Activated gamma-delta T cell (primary cell): ENCODE measurements at places on chromosomes 12 and 14.

DNA sequence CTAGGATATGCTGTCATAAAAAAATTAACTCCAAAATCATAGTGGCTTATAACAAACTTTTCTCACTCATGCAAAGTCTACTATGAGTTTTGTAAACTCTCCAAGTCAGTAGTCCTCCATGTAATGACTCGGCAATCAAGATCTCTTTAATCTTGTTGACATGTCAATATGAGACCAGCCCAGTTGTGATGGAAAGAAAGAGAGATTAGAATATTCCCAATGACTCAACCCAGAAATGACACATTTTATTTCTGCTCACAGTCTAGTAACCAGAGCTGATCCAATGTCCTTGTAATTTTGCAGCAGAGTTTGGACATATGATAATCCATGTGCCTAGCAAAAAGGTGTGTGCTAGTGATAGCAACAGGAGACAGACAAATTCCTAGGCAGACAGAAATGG is 112.6 kb upstream of the CNTN1 start:
- no peak for DNase-seq

- DNase-seq = no peak
These were observed 438.3 kb upstream of the SEL1L start for GRCh38 chr14:81971911-81972310.

DNA sequence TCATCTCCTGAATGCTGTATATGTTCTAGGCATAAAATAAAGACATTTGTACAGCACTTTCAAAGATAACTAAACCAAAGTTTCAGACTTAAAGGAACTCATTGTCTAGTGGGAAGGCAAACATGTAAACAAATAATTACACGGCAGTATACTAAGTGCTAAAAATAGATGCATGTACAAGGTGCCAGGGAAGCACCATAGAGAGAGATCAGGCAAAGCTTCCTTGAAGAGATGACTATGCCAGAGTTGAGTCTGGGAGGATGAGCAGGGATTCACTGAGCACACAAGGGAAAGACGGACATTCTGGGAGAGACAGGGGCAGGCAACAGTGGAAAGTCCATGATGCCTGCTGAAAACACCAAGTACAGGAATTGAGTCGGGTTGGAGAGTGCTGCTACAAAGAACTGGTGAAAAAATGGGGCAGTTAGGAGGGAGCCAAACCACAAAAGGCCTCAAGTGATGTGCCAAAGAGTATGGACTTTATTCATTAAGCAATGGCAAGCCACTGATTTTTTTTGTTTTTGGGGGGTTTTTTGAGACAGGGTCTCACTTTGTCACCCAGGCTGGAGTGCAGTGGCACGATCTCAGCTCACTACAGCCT is 26.8 kb downstream of the ANKS1B start:
- DNase-seq = no peak

- no peak for DNase-seq
These were observed 163.4 kb upstream of the RTL1 start for GRCh38 chr14:101066826-101067510.

DNA sequence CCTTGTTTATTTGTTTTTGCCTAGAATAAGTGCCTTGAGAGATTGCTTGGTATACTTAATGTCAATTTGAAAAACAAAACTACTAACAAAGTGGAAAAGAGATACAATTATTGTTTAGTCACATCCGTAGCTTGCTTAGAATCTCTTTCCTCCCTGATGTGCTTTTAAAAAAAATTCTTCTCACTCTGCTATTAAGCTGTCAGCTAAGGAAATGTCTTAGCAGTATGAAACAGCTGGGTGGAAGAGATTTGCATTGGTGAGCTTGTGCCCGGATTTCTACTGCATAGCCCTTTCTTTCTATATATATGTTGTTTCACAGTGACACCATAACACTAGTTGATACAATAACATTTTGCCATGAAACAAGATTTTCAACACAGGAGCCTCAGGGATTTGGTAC is 229.4 kb upstream of the RGS6 start:
- no peak for DNase-seq

GRCh38 chr14:54728700-54729527 is 162.0 kb downstream of the SAMD4A start:
- no peak for DNase-seq

- no peak for DNase-seq
These were observed 13.5 kb upstream of the SCFD1 start for GRCh38 chr14:30608533-30609006.

DNA sequence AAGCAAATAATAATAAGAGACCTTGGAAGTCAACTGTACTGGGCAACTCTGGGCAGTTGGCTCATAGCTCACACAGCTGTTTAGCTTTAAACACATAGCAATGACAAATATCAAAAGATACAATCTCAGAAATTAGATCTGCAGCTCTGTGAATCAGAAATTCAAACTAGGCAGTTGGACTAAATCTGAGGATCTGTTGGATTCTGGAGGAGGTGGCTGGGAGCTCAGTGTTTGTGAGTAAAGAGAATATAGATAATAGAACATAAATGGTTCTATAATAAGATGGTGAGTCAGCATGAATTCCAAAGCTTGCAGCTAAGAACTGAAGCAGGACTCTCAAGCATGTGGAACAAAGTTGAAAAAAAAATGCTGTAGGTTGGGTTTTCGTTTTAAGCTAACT is 1949.4 kb upstream of the SEL1L start:
- no peak for DNase-seq

DNA sequence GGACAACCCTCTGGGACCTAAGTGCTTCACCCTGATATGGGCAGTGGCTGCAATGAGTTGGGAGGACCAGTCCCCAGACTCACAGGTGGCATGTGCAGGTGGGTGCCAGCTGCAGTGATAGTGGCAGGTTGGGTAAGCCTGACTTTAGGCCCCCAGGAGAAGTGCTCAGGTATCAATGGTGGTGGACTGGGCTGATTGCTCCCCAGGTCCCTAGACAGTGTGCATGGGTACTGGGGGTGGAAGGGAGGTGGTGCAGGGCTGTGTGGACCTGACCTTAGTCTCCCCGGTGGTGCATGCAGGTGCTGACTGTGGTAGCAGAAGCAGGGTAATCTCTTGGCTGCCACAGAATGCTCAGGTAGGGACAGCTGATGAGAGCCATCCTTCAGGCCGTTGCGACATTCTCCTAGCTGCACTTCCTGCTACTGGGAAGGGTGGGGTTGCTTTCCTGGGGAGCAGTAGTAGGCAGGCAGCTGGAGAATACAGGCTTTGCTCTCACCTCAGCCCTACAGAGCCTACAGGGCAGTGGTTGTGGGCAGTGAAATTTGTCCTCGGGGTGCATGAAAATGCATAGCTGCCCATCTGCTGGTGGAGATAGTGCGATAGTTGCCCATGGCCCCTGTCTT is 33.3 kb upstream of the CCND2 start:
- no peak for DNase-seq

GRCh38 chr12:25797386-25797785 is 161.1 kb upstream of the RASSF8 start:
- DNase-seq = no peak

- DNase-seq = no peak
These were observed 79.8 kb upstream of the FSCB start for GRCh38 chr14:44586910-44587309.

DNA sequence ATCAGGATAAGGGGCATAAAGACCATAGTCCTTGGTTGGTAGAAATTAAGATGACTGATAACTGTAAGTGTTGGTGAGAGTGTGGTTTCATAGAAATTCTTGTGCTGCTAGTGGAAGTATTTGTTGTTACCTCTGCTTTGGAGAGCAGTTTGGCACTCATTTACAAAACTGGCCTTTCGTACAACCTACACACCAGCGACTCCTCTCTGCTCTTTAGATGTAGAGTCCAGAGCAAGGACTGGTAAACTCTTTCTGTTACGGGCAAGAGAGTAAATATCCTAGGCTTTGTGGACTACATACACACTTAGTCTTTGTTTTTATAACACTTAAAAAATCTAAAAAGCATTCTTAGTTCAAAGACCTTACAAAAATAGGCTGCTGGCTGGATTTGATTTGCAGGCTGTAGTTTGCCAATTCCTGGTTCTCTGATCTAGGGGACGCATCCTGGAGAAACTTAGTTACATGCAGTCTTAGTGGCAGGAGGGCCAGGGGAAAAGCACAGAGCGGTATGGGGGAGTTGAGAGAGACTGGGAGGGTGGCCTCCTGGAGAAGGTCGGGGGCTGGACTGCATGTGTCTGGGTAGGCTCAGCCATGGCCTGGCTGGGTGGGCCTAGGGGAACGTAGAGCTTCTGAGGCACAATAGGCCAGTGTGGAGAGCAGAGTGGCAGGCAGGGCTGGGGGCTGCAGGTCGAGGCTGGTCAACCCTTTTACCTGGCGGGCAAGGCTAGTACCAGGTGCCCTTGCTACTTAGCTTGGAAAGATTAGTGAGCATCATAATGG is 55.3 kb upstream of the AMN start:
- DNase-seq = no peak

DNA sequence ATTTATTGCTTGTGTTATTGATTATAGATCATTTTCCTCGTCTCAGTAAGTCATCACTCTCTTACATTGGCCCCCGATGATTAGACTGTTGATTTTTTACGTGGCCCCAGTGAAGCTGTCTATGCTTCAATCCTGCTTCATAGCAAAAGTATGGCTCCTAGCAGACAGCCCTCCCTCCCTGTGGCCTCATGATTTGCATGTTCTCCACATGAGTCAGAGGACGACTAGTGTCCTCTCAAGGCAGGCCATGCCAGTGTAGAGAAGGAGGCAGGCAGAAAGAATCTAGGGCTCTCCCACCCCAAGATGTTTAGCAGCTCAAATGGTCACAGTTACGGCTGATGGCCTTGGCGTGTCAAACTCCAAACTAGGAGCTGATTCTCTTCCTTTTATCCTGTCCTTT is 59.6 kb downstream of the FIGNL2 start:
- DNase-seq = no peak

DNA sequence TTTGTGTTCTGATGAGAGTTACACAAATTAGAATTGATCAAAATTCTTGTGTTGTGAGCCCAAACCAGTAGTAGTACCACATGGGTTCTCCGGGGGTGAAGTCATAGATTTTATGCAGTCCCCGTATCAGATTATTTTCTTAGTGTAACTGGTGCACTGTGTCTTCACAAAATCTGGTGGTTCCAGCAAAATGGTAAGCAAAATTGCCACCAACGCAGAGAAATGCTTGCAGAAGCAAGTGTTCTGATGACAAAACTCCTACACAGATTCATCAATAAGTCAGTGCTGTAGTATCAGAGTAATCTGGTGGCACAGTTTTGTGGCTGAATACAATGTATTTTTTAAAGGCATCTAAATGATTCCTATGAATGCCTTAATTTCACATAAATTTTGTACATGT is 1.3 kb upstream of the CACNA2D4 start:
- no peak for DNase-seq

DNA sequence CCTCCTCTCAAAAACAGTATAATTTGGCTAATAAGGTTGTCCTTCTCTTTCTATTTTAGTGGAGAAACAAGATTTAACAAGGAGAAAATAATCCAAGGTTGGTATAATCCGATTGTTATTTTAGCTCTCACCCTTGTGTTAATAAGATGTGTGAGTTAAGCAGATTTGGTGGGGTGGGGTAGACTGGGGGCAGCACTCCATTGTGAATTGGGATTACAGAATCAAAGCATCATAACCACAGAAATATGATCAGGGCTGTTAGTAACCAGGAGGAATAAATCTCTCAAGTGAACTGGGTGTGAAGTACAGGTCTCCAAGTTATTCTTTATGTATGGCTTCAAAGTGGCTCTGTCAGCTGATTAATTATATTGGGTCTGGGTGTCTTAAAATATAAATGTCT is 10.2 kb downstream of the TIGAR start:
- no peak for DNase-seq
